ENCODE measurements at places on chromosomes 7 and 10. TPM values are rescaled to one million over a fixed set of nuclear protein-coding genes. Genes with fewer than 3 reads are reported as not detected.

DNA sequence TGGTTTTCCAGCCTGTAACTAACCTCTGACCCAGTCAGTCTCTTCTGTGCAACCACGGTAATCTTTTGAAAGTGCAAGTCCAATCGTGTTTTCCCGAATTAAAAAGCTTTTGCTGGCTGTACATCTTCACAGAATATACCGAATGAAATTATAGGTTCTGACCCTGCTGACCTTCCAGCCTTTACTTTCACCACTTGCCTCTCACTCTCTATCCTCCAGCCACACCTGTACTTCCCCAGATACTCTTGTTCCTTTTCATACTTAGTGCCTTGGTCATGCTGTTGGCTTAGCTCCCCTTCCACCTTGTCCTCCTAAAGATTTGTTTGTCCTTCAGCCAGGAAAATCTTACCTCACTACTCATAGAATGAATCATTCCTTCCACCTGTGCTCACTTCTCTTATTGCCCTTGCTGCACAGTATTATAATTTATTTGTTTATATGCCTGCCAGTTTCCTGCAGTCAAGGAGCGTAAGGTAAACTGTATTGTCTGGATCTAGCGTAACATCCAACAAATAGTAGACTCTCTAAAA lies 2.3 kb upstream of the PNPLA8 start:
- DNase-seq: no peak

GRCh38 chr10:70331486-70332268 lies 47.9 kb upstream of the NPFFR1 start:
- peak; percentile 87 for DNase-seq

DNA sequence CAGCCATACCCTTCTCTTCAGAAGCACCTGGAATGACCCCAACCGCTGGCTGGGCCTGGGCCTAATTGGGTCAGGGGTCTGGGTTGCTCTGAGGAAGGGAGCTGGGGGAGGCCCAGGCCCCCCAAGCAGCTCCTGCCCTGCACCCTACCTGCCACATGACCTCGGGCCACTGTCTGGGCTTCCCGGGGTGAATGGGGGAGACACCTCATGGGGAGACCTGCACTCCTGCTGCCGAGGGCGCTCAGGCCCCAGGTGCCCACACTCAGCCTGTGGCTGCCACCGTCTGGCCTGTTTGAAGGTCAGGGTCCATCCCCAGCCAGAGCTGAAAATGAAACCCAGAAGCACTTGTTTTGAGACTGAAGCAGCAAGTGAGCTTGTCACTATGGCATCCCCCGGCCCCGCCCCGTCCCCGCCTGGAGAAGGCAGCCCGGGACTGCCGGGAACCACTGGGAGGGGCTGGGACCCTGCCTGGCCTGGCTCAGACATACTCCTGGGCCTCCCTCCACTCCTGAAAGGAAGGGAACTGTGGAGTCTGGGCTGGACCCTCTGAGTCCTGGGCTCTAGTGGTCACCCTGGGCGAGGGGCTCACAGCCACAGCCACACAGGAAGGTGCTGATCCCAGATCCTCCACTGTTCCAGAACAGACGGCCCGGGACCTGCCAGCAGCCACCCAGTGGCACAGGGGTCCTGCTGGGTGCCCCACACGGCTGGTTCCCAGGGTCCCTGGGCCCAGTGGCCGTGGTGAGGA lies 7.4 kb upstream of the MICALL2 start:
- DNase-seq: peak; percentile 76

Gene MSS51
- total RNA-seq: not detected

DNA sequence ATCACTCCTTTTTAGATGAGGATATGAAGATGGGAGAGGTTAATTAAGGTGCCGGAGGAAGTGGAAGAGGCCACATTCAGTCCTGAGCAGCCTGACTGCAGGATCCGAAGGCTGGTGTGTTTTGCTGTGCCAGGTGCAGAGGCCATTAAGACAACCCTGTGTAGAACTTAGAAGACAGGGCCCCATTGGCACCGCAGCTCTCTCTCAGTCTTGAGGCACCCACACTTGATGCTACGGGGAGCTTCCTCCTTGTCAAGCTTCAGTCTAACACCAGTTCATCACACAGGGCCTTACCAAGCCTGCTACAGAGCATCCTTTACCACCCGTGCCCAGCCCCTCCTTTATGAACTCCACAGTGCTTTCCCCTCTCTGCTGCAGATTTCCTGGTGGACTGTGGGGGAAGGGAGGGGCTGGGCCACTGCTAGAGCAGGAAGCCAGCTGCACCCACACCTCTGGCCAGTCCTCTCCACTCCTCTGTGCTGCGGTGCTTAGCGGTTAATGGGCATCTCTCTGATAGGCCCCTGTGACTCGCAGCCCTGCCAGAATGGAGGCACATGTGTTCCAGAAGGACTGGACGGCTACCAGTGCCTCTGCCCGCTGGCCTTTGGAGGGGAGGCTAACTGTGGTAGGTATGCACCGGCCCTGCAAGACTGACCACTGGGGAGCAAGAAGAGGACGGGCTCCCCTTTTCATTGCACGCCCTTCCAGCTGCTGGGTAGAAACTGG lies 45.5 kb downstream of the VWA2 start:
- no peak for DNase-seq

Gene ZNF273
- total RNA-seq: 13.4 TPM

DNA sequence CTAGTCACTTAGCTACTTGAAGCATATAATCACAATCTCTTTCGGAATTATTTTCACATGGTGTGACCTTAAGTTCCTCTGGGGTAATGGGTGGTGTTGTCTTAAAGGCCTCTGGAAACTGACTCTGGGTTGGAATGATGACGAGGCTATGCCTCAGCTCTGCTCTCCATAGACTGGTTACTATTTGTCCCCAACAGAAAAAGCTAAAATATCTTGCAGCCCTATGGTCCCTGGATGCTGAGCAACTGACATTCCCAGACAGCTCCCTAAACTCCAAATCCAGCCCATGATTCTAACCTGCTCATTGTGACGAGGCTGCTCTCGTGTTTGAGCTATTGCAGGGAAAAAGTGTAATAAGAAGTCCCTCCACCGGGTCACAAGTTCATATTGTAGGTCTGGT lies 51.6 kb downstream of the HBP1 start:
- DNase-seq: no peak

- no peak for DNase-seq
Observed at GRCh38 chr10:105148921-105149320, 507.8 kb downstream of the SORCS3 start.
